Fibroblast of villous mesenchyme (primary cell): ENCODE measurements at places on chromosomes 16 and 17. TPM values are rescaled to one million over a fixed set of nuclear protein-coding genes. Genes with fewer than 3 reads are reported as not detected.

GRCh38 chr16:56197192-56197992 lies 6.1 kb downstream of the GNAO1 start:
- DNase-seq, result no peak

Gene ARRB2
- 3.5 TPM in 2 replicates for total RNA-seq

Gene RABEP2
- 29.4 and 35.4 TPM in 2 replicates for total RNA-seq

DNA sequence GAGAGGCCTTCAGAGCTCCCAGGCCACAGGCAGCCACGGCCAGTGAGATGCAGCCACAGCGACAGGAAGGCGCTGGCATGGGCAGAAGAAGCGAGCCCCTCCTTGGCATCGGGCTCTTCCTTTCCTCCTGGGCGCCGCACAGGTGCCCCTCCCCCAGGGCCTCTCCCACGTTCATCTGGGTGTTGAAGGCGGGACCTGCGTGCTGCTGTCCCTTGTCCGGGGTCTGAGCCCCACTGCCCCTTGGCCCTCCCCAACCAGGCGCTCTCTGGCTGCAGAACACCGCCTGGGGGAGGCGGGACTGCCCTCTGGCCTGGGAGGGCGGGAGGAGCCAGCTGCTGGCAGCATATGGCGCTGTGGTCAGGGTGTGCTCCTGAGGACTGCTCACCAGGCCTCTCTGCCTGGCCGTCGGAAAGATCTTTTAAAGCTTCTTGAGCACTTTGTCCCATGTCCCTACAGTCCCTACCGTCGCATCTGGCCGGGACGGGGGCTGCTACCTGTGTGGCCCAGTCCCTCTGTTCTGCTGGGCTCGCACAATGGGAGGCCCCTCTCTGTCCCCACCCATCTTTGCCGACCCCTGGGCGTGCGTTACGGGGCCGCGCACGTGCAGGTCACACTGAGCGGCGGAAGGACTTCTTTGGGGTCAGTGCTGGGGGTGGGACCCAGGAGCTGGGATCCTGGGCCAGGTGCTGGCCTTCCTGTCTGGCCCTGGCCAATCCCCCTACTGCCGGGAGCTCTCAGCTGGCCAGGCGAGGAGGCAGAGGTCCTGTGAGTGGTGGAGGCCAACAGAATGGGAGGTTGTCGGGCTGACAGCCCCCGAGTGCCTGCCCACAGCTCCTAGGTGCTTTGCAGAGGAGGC lies 1.7 kb downstream of the SLC25A10 start:
- DNase-seq, result no peak

DNA sequence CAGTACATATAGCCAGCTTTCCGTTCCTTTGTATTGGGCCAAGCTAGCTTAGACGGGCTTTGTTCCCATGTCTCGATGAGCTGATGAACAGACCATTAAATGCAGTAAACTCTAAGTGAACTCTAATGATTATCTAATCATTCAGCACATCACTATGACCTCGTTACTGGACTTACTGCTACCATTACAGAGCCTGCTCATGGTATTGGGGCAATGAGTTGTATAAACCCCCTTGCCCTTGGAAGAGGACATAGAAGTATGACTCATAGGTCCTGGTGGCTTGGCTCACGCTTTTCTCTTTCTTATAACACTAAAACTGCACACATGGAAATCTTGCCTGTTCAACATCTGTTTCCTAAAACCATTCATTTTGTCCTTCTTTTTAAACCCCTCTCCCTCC lies 93.6 kb upstream of the DYNLRB2 start:
- DNase-seq, result no peak

DNA sequence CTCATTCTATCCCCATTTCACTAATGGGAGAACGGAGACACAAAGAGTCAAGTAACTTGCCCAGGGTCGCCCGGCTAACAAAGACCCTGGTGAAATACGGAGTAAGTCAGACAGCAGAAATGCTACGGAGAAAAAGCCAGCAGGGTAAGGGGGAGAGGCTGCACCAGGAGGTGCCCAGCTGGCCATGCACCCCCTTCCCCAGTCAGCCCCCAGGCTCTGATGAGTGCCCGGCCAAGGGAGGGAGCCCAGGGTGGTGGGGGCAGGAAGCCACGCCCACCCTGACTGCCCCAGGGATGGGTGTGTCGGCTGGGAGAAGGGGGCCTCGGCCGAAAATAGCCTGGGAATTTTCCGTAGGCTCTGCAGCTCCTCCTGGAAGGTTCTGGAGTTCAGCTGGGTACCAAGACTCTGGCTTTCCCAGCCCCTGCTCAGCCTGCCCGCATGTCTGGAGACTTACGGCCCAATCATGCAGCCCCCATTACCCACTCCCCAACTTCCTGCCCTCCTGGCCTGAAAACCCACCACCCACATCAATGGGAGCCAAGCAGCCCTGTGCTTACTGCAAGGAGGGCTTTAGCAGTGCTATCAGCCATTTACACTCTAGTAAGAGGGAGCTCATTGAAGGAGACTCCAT lies 4.2 kb downstream of the CARHSP1 start:
- no peak for DNase-seq

DNA sequence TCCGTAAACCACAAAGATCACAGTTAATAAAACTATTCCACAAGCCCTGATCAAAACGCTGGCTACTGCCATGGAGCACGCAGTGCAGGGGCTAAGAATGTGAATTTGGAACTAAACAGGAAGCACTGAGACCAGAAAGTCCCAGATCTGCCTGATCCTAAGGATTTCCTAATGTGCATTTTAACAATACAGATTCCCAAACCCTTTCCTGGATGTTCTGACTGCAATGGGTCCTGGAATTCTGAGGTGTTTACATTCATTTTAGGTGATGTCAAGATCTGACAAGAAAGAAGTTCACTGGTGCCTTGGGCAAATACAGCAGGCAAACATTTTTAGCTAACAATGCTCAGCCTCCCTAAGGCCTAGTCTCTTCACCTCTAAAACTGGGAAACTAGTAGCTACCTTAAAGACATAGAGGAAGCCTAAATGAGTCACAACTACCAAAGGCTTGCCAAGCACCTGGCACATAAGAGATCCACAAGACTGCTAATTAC lies 10.3 kb downstream of the NSMCE1 start:
- peak; percentile 84 for DNase-seq

- DNase-seq, result no peak
Measured at GRCh38 chr17:47222047-47222446, 12.9 kb downstream of the MYL4 start.

DNA sequence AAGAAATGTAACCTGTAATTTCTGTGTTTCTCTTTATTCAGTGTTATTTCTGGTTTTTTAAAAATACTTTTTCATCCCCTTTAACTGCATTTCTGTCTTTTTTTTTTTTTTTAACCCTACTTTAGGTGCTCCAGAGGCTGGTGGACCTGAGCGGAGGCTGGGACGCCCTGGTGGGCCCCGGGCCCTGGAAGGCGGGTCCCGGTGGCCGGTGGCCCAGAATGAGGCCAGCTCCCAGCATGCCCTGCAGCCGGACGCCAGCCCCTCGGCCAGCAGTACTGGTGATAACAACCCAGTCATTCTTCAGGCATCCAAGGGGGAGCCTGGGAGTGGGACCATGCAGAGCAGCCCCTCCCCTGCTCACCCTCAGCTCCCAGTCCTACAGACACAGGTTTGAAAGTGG lies 1.5 kb downstream of the SRCAP start:
- peak; percentile 10 for DNase-seq

- no peak for DNase-seq
Measured at GRCh38 chr16:19367335-19367734, 50.3 kb upstream of the TMC5 start.

DNA sequence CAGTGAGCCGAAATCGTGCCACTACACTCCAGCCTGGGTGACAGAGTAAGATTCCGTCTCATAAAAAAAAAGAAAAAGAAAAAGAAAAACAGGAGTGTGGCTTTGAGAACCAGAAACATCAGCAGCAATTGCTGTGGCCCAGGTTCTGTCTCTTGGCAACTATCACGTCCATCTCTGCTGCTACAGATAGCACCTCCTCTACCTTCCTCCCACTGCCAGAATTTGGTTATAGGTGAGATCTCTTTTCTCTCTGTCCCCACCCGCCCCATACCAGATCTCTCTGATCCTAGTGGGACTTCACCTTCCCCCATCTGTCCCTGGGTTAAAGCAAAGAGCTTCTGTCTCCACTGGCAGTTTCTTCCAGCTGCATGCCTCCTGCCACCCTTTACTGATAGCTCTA lies 3.1 kb downstream of the TLCD2 start:
- no peak for DNase-seq

DNA sequence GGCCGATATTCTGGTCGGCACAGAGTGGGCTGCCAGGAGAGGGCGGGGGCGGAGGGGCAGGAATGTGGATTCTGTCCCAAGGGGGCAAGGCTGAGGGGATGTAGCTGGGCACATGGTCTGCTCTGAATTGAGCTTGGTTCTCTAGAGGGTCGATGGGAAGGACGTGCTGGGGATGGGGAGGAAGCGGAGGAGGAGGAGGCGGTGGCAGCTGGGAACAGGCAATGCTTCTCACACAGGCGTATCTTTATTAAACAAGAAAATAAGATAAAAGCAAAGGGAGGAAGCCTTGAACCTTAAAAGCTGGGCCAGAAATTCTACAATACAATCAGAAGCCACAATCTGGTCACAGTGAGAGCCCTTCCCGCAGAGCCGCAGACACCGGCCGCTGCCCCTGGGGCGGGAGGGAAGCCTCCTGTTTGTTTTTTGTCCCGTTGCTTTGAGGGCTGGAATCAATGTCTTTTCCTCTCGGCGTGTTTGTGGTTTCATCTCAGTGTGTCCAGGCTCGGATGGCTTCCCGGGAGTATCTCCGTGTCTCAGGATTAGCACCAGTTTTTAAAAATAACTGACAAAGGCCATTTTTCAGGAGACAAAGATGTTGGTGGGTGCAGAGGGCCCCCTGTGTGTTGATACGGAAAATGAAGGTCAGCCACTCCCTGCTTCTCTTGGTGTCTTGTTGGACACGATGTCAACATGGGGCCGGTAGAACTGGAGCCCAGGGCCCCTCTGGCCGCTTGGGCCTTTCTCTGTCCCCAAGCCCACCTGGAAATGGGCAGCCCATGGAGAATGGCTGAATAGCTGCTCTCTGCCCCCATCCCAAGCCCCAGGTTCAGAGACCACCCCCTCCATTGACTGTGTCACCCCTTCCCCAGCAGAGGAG lies 12.3 kb upstream of the SLC7A5 start:
- DNase-seq, result no peak

DNA sequence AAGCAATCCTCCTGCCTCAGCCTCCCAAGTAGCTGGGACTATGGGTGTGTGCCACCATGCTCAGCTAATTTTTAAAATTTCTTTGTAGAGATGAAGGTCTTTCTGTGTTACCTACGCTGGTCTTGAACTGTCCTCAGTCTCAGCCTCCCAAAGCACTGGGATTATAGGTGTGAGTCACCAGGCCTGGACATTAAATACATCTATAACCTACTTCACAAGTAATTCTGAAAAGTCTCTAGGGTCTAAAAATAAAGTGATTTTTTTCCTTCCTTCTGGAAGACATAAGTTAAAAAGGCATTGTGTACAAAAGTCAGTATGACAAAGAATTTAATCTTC lies 118.3 kb downstream of the PARN start:
- DNase-seq, result no peak

DNA sequence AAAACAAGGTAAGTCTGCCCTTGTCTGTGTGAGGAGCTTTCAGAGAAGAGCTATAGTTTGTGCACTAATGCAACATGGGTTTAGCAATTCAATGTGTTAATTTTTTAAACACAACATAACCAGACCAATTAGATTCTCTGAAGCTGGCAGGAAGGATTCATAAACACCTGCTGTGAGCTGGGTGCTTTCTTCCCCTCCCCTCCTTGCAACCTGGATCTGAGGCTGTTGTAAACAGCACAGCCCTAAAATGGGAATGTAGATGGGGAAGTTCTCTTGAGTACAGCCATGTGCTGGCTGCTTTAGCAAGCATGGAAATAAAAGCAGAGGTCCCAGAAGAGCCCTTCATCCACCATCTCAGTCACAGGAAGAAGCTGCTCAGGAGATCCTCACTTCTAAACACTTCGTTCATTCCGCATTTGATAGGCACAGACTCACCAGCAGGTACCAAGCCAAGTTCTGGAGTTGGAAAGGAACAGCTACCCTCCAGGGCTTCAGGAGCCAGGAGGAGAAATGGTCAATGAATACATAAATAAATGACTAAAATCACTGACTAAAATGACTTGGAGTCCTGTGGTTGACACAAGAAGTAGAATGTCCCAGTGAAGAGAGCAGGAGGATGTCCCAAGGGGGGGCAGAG lies 21.7 kb downstream of the AXIN2 start:
- DNase-seq, result no peak

- no peak for DNase-seq
Measured at GRCh38 chr17:39455919-39456318, 4.9 kb upstream of the MED1 start.

DNA sequence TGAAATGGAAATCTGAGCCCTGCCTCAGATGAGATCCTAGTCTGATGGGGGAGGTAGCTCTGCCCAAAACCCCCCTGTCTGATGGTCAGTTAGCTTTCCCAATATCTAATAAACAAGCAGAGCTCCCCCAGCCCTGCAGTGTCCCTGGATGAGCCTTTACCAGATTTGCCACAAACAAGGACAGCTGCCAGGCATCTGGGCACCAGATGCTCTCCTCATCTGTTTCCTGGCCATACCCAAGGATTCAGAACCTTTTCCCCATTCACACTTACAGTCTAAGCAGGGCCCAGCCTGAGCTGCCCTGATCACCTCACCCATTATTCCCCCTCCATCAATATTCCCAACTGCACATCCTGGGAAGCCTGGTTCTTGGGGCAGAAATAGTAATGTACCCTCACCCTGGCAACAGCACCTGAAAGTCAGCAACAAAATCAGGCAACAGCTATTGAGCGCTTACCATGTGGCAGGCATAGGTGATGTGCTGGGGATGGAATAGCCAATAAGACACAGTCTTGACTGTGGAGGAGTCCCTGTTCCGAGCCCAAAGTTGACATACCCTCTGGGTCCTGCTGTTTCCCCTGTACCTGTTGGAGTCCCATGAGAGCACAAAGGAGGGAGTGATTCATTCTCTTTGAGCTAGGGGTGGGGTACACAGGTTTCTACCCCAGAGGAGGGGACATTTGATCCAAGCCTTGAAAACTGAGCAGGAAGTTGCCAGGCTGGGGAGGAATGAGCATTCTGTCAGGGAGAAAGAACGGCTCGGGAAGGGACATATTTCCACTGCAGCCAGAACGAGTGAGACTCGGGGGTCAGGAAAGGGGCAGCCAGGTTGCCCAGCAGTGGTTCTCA lies 147.4 kb downstream of the TMEM132E start:
- DNase-seq, result no peak

GRCh38 chr17:78526231-78527025 lies 50.8 kb downstream of the DNAH17 start:
- DNase-seq, result no peak

Gene SGCA
- 0.32 TPM in 1 of 2 replicates, not detected in the other for total RNA-seq

GRCh38 chr16:1548233-1548632 lies 14.8 kb downstream of the TMEM204 start:
- DNase-seq, result no peak

DNA sequence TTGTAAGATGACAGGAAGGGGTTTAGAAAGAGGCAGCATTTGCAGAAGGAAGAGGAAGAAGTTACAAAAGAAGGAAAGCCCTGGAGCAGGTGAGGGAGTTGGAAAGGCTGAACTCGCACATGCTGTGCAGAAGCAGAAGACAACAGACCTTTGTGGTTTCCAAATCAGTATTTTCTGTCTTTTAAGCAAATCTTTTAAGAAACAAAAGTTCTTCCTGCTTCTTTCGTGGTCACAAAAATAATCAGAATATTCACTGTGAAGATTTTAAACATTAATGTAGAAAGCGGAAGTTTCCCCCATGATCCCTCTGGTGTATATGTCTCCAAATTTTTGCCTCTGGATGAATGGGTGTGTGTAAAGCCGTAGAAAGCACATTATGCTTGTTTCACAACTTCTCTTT lies 25.8 kb downstream of the ZNRF1 start:
- DNase-seq, result no peak

Gene KRTAP4-9
- total RNA-seq, result not detected in 2 replicates

- no peak for DNase-seq
Measured at GRCh38 chr17:59377410-59377809, 46.0 kb downstream of the YPEL2 start.

GRCh38 chr17:76080768-76081287 lies 1.8 kb downstream of the ZACN start:
- DNase-seq, result no peak
